ENCODE measurements at places on chromosomes 3 and 15.

- H3K4me1 ChIP-seq: no peaks in the 10 kb centered on the region
- H3K4me3 ChIP-seq: no peak overlapping the region
- H3K27me3 ChIP-seq: no peaks in the 10 kb centered on the region
- DNase-seq: no peak
Observed at GRCh38 chr3:178434206-178434805, 101.9 kb upstream of the KCNMB2 start.

DNA sequence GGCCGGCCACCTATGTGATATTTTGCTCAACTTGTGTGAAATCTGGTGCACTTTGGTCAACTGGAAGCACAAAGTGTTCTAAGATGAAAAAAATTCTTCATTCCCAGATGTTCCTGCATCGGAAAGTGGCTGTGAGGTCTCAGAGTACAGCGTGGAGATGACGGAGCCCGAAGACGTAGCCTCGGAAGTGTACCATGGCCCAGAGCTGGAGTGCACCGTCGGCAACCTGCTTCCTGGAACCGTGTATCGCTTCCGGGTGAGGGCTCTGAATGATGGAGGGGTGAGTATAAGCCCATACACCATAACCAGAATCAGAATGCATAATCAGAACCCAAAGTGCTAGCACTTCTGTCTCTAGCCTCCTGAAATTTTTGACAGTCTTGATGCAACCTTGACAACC is 104.3 kb downstream of the GHSR start:
- no peaks in the 10 kb centered on the region for H3K4me1 ChIP-seq
- no peak overlapping the region for H3K4me3 ChIP-seq
- no peak for DNase-seq
- peaks cover 41% of the 10 kb centered on the region for H3K36me3 ChIP-seq

DNA sequence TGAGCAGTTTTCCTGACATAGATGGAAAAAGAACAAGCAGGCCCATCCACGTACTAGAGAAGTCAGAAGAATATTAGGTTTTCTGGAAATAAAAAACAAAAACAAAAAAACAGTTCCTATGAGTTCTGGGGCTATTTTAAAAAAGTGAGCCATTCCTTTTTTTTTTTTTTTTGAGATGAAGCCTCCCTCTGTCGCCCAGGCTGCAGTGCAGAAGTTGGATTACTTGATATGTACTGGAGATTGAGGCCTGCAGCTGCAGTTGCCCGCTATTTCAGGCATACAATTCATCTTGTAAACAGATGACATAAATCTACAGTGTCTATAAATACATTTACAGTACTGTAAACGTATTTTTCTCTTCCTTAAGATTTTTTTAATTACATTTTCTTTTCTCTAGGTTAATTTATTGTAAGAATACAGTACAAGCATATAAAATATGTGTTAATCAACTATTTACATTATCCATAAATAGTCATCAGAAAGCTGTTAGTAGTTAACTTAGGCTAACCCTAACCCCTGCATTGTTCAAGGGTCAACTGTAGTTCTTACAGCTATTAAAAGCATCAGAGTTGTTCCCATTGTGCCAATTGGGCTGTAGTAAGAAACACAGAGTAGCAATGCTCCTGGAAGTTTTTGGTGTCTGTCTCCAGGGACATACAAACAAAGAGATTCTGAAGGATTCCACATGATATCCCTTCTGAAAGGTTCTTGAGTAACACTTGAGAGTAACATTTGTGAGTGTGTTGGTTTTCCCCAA is 11.2 kb upstream of the ACTL6A start:
- no peak overlapping the region for H3K27ac ChIP-seq
- H3K4me3 ChIP-seq: no peak overlapping the region
- DNase-seq: no peak
- H3K4me1 ChIP-seq: peaks cover 4% of the 10 kb centered on the region
- no peaks in the 10 kb centered on the region for H3K27me3 ChIP-seq

DNA sequence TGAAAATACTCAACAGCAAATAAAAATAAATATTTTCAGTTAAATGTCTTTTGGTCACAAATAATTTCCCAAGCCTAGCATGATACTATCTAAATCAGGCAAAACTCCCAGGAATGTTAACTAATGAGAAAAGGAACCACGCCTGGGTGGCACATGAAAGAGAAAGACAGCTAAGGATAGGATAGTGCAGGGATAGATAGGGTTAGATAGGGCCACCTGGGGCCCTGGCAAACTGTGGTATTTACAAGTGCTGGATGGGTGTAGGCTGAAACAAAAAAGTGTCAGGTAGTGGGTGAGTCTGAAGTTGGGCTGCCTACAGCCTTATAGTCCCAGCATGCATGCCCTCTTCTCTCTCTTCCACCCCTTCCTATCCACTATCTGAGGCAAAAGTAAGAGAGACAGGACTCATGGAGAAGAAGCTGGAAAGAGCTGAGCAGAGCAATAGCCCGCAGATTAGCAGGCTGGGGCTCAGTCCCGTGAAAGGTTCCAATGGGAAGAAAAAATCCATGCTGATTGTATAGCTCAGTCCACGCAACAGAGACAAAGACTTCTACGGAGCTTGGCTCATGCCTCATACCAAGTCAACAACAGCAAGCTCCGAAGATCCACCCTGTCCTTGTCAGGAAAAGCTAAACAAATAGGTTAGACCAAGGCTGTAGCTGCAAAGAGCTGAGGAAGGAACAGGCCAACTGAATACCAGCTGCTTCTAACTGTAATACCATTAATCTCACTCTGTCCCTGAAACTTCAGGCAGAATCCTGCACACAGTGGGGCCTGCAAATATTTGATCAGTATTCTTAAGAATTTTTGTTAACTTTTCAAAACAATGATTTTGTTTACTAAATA is 342.1 kb upstream of the ATP11B start:
- no peak overlapping the region for H3K27ac ChIP-seq
- H3K27me3 ChIP-seq: no peaks in the 10 kb centered on the region
- DNase-seq: no peak
- peaks cover 4% of the 10 kb centered on the region for H3K4me1 ChIP-seq

GRCh38 chr15:69724333-69724732 is 271.7 kb downstream of the RPLP1 start:
- no peak for DNase-seq
- no peaks in the 10 kb centered on the region for H3K27me3 ChIP-seq
- no peak overlapping the region for H3K27ac ChIP-seq
- H3K4me3 ChIP-seq: no peak overlapping the region
- peaks cover 10% of the 10 kb centered on the region for H3K4me1 ChIP-seq

DNA sequence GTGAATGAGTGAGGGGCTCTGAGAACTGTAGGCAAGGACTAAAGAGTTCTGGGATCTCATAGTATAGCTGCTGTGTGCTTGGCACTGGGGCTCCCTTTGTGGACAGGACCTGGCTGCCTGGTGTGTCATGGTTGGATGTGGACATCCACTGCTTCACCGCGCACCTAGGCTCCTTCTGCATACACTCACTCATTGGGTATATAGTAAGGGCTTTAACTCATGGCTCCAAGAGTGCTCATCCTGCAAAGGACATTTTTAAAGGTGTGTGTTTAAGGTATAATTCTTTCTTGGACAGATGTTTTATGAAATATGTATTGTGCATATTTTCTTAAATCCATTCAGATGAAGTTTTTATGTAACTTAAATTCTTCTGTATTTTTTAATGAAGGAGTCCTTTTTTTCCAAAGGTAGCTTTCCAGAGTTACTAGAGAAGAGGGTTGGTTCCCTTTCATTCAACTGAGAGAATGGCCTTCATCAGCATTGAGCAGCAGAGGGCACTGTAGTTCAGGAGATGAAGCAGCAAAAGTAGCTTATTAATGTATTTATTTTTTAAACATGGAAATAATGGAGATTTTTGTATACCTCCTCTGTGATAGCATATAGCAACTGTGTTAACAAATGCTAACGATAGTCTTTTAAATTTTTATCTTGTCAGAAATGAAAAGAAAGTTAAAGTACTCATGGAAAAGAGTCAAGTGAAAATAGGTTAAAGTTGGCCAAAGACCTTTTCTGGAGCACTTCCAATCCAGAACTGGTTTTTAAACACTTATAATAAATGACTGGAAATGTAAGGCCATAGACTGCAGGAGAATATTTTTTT is 25.2 kb downstream of the OXNAD1 start:
- H3K4me1 ChIP-seq: no peaks in the 10 kb centered on the region
- H3K36me3 ChIP-seq: peaks cover 16% of the 10 kb centered on the region
- no peak for DNase-seq
- H3K27me3 ChIP-seq: no peaks in the 10 kb centered on the region

GRCh38 chr3:64501298-64501906 is 186.4 kb downstream of the ADAMTS9 start:
- no peaks in the 10 kb centered on the region for H3K27me3 ChIP-seq
- H3K4me1 ChIP-seq: no peaks in the 10 kb centered on the region

DNA sequence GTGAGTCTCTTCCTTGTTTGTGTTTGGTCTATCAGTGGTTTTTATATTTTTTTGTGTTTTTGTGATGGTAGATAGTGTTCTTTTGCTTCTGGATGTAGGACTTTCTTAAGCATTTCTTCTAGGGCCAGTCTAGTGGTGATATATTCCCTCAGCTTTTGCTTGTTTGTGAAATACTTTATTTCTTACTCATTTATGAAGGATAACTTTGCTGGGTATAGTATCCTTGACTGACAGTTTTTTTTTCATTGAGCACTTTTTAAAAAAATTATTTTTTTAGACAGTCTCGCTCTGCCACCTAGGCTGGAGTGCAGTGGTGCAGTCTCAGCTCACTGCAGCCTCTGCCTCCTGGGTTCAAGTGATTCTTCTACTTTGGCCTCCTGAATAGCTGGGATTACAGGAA is 41.9 kb downstream of the NCK1 start:
- H3K4me1 ChIP-seq: peaks cover 12% of the 10 kb centered on the region
- no peaks in the 10 kb centered on the region for H3K27me3 ChIP-seq
- no peak overlapping the region for H3K27ac ChIP-seq
- DNase-seq: no peak
- no peaks in the 10 kb centered on the region for H3K36me3 ChIP-seq

DNA sequence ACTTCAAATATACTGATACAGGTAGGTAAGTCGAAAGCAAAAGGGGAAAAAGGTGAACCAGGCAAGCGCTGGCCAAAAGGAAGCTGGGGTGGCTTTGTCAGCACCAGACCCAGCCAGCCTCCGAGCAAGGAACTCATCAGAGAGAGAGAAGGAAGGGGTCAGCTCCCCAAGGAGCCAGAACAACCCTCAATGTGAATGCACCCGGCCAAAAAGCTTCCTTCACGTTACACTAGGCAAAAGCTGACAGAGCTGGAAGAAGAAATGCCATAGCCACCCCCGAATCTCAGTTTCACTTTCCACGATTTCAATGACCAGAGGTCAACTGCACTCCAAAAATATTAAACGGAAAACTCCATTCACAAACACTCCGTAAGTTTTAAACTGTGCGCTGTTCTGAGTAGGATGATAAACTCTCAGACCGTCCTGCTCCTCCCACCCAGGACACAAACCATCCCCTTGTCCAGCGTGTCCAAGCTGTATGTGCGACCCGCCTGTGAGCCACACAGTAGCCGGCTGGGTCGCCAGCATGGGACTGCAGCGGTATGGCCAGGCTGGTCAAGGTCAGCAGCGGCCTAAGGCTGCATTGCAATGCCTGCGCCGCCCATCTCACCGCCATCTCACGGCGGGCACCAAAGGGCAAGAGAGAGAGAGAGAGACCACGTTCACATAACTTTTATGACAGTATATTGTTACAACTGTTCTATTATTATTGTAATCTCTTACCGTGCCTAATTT is 29.7 kb downstream of the CYFIP1 start:
- H3K4me1 ChIP-seq: peaks cover 5% of the 10 kb centered on the region
- H3K27ac ChIP-seq: no peak overlapping the region
- DNase-seq: no peak
- H3K4me3 ChIP-seq: no peak overlapping the region
- no peaks in the 10 kb centered on the region for H3K36me3 ChIP-seq
- peaks cover 8% of the 10 kb centered on the region for H3K27me3 ChIP-seq

DNA sequence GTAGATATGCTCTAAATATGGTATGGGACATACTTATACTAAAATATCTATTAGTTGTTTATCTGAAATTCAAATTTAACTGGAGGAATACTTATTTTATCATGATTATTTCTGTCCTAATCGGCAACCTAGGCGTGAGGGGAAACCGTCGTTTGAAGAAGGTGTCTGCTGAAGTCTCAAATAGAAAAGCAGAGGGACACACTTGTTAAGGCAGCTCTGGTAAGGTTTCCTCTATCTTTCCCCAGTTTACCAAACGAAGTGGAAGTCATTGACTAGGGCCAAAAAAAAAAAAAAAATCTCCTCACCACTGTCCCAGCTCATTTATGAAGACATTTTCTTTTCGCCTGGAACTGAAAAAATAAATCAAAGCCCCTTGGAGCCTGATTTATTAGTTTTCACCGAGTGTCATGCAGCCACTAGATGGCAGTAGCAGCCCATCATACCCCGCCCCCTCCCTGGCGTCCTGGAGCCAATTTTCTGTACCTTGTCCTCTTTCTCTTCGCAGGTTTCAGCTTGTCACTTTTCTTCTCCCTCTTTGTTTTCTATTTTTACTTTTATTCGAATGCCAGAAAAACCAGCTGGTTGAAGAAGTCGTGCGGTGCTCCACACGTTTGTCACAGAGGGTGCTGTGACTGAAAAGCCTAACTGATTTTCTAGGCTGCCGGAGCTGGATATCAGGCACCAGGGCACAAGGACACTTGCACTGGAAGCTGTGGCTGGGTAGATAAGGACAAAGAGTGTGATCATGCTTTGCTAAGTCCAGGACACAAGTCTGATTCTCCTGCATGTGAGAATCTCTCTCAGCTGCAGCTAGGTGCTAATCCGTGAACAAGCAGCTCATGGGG is 238.7 kb downstream of the ZPLD1 start:
- no peak overlapping the region for H3K27ac ChIP-seq
- DNase-seq: peak; percentile 87
- H3K4me1 ChIP-seq: peaks cover 2% of the 10 kb centered on the region
- H3K36me3 ChIP-seq: no peaks in the 10 kb centered on the region
- no peaks in the 10 kb centered on the region for H3K27me3 ChIP-seq

DNA sequence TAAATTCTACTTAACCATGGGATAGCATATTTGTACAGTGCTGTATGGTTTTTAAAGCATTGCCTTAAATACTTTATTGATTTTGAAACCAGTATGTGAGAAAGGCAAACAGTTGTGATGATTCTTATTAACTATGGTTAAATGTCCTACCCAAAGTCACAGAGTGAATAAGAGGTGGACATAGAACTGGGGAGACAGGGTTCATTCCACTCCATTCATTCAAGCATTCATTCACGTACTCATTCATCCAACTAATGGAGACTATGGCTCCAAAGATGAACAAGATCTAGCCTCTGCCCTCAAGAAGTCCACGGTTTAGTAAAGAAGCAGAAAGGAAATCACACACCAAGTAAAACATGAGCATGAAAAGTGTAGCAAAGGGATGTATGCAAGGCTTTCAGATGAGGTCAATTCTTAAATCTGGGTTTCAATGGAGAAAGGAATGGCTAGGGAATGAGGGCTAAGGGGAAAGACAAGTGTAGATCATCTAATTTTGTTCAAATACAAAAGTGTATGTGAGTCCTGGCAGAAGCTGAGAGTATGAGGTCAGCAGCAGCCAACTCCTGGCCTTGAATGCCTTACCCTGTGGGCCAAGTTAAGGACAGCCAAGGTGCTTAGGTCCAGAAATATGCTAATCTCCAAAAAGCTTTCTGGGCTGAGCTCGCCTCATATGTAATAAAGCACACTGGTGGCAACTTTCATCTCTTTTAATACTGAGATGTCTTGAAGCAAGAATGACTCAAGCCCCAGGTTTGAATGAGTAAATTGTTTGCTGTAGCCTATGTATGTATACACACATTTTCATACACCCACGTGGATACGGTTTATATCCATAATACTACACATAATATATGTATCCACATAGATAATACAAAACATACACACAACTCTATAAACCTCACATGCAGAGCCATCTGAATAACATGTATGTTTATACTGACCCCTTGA is 4.3 kb downstream of the TNIK start:
- H3K36me3 ChIP-seq: no peaks in the 10 kb centered on the region
- no peak overlapping the region for H3K4me3 ChIP-seq
- H3K27me3 ChIP-seq: peaks cover 2% of the 10 kb centered on the region
- H3K4me1 ChIP-seq: peaks cover 17% of the 10 kb centered on the region
- no peak for DNase-seq

Measured in H1 (cell line).